ENCODE measurements at places on chromosomes 4 and X. TPM values are rescaled to one million over a fixed set of nuclear protein-coding genes. Genes with fewer than 3 reads are reported as not detected.

The RFC1 gene
- 78.0 TPM for total RNA-seq

GRCh38 chr4:4922441-4922840 lies 63.0 kb downstream of the MSX1 start:
- no peak for DNase-seq

DNA sequence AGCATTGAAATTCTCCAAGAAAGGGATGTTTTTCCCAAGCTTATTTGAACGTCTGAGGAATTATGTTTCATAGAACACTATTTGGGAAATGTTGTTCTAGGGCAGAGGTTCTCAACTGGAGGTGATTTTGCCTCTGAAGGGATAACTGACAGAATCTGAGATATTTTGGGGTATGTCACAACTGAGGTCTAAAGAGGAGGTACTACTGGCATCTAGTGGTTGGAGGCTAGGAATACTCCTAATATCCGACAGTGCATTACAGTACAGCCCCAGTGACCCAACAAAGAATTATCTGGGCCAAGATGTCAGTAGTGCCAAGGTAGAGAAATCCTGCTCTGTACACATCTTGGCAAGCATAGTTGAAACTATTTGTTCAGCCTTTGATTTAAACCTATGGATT lies 6.4 kb downstream of the HSPA4L start:
- no peak for DNase-seq

DNA sequence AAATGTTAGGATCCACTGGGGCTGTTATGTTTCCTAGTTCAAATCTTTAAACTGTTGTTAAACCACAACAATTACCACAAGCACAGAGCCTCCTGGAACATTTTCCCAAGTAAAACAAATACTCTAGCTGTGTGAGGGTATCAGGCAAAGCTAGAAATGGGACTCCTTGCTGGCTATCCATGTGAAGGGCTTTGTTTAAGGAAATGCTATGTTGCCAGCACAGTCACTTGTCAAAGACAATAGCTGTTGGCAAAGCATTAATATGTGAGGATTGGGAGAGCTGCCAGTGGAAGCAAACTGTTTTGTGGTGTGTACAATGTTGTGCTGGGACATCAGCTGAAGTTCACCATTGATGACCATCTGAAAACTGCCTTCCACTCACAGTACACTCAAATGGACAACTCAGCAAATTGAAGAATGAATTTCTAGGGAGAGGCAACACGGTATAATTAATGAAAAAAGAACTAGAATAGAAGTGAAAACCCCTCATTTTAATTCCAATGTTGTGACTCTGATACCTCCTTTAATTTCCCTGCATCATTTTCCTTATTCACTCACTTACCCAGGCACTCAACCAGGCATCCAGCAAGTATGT lies 100.8 kb downstream of the ANXA3 start:
- no peak for DNase-seq

DNA sequence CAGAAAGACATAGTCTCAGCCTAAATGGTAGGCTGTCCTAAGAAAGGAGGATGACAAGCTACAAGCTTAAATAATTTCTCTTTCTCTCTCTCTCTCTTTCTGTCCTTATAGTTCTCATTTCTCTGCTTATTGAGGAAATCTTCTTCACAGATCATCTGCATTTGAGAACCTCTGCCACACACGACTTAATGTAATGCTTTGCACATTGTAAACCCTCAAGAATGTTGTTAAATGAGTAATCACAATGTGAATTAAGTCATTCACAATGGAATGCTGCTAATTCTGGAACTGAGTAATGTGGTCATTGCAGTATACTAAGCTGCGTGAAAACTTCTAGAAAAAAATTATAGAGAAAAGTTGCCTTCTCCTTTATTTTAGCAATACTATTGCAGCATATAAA lies 508.9 kb upstream of the FTHL17 start:
- no peak for DNase-seq

GRCh38 chr4:169650227-169650936 lies 30.0 kb downstream of the CLCN3 start:
- DNase-seq, result no peak

GRCh38 chr4:23332313-23332712 lies 557.5 kb downstream of the PPARGC1A start:
- no peak for DNase-seq

DNA sequence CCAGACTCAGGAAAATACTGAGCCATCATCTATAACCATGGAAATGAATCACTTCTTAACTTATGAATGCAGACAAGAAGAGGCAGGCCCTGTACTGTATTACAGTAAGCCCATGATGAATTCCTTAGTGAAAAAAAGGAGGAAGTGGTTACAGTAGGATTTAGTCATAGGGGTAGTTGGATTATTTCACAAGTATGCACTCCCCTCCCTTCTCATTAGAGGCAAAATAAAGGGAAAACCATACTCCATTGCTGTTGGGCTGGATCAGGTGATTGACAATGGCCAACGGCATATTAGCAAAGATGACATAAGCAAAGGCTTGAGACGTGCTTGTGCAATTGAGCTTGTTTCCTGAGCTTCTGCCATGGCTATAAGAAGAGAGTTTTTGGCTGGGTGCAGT lies 181.1 kb upstream of the PRPS2 start:
- no peak for DNase-seq

- DNase-seq, result no peak
Measured at GRCh38 chrX:39605183-39605582, 492.6 kb downstream of the BCOR start.

- no peak for DNase-seq
Measured at GRCh38 chr4:22676063-22676462, 16.7 kb upstream of the GBA3 start.

DNA sequence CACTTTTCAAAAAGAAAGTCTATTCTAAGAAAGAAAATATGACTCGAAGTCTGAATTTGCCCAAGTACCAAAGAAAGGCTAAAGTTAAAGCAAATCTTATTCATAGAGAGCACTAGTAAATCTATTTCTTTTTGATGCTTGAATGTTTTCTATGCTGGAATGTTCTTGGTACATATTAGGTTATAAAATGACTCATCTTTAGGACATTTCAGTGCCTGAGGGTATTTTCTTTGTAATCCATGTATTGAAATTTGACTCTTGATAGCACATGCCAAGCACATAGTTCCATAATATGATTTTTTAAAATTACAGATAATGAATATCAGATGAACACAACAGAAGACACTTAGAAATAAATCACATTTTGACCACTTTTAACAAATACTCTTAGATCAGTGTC lies 232.8 kb downstream of the TRIML1 start:
- no peak for DNase-seq

DNA sequence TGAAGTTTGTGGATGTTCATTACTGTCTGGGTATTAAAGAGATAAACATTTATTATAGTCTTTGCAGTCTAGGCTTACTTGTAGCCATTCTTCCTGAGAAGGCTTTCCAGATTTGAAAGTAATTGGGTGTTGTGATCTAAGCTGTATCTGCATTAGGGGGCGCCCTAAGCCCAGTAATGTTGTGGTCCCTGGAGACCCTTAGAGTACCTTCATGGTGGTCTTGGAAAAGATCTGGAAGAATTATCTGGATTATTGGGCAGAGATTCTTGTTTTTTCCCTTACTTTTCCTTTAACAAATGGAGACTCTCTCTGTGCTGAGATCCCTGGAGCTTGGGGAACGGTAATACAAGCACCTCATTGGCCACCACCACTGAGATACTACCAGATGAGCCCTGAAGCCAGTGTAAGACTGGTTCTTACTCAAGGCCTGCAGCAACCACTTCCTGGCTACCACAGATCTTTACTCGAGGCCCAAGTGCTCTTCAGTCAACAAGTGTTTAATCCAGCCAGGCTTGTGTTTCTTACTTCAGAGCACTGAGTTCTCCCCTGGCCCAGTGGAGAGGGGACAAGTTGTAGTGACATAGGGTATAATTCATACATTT lies 63.1 kb downstream of the RTL3 start:
- peak; percentile 47 for DNase-seq

GRCh38 chrX:19746919-19747651 lies 140.3 kb downstream of the SH3KBP1 start:
- no peak for DNase-seq

The SLC6A14 gene
- not detected for total RNA-seq

- DNase-seq, result no peak
Measured at GRCh38 chrX:24380262-24381187, 20.1 kb downstream of the SUPT20HL1 start.

GRCh38 chrX:9816084-9816700 lies 30.0 kb downstream of the SHROOM2 start:
- no peak for DNase-seq

- peak; percentile 40 for DNase-seq
Measured at GRCh38 chrX:68829582-68830418, 979 bp downstream of the EFNB1 start.

GRCh38 chr4:174464949-174465348 lies 57.3 kb downstream of the HPGD start:
- no peak for DNase-seq

The CBR4 gene
- total RNA-seq, result 29.5 TPM

- no peak for DNase-seq
Measured at GRCh38 chrX:8984231-8984630, 49.7 kb downstream of the FAM9B start.

- no peak for DNase-seq
Measured at GRCh38 chr4:5710065-5710960, 688 bp upstream of the EVC start.

The RNF128 gene
- total RNA-seq, result 2.0 TPM

DNA sequence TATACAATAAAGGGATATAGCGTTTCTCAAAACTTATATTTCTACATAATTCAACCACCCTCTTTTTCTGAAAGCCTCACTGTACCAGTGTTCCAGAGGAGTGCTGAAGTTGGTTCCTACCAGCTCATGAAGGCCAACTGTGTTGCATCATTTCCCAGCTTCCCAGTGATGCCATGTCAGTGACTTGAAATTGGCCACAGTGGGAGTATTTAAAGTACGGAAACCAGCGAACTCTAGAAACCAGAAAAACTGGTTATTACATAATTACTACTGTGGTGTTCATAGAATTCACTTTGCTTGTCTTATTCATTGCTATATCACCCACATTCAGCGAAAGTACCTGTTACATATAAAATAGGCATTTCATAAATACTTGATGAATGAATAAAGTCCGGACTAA lies 135.4 kb downstream of the GC start:
- DNase-seq, result no peak

The POU3F4 gene
- total RNA-seq, result 1.4 TPM

All from H1 (cell line).